ENCODE measurements at places on chromosomes 5 and 9.

DNA sequence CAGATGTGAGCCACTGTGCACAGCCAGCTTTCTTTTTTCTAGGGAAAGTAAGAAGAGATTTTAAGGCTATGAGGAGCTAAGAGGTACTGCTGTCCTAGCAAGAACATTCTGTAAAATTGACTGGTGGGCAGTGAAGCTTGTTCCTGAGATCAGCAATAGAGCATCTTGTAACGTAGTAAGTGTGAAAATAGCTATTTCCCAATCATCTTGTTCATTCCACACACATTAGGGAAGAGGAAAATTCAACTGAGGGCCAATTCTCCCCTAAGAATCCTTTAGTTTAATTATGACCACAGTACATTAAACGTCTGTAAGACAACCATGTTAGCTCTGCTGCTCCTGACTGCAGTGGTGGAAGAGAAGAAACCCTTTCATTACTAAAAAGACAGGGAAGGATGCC, 246.2 kb downstream of the EFNA5 start:
- no peak for DNase-seq

GRCh38 chr9:129995409-129996160, 47.4 kb downstream of the FNBP1 start:
- DNase-seq, result no peak

DNA sequence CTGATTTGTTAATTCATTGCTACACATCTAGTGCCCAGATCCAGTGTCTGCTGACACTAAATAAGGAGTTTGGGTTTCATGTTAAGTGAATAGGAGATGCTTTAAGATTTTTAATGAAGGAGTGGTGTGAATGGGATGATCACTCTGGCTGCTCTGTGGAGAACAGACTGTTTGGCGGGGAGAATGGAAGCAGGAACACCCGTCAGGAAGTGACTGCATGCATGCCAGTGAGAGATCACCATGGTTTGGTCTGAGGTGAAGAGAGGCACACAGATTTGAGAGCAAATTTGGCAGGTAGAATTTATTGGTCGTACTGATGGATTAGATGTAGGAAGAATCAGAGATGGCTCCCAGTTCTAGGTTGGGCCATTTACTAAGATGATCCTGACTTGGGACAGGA, 19.8 kb downstream of the ATP6V0E1 start:
- DNase-seq, result no peak

DNA sequence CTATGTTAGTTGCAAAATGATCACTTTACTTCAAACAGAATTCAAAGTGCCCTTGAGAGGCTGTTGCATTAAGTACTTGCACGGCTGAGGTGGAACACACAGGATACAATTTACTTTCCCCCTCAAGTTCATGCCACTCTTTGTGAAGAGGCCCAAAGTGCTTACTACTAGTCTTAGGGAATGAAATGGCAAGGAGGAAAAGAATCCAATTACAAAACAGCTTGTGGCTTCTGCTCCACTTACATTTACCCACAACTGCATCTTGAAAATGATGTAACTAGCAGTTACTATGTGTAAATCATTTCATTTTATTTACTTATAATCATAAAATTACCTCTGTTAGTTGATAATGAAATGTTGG, 14.6 kb downstream of the FOXD1 start:
- no peak for DNase-seq

- no peak for DNase-seq
These were observed 990.5 kb downstream of the TLE1 start for GRCh38 chr9:80698725-80699410.
